ENCODE measurements at places on chromosomes 3 and 15.

DNA sequence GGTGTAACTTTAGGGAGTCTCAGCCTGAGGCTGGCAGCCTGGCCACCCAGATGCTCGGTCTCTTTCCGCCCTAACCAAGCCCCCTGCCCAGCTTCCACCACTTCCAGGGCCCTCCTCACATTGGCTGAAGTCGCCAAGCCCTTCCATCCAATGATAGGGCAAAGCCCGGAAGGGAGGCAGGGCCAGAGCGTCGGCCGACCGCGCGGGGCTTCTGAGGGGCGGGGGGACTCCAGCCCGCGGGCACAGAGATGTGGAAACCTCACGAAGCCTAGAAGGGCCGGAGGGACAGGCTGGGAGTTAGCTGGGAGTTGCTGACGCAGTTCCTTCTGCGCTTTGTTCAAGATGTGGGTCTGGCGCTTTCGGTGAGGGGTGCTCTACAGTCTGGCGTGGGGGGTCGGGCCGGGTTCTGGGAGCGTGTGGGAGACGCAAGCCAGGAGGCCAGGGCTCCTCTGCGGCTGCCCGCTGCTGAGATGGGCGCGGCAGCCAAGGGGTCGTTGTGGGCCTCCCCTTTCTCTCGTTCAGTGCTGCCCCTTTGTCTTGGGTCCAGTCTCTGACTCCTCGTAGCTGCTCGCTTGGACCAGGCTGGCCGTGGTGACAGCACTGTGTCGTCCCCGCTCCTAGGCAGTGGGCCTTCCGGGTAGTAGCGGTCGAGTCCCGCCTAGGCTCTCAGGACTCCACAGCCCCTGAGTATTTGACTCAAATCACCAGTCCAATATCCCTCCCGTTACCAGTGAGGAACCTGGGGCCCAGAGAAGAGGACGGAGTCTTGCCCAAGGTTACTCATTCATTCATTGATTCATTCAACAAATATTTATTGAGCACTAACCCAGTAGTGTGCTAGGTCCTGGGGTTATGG, at the start of gene ZNF660:
Gene ZNF660 (plus strand): TSS at position 319 of the 856 bp plus-strand sequence. CDS start 9,230 bp downstream, outside the sequence.
- peak; percentile 75 for DNase-seq

GRCh38 chr3:146115619-146116018, 45.4 kb downstream of the PLOD2 start:
- DNase-seq = no peak

DNA sequence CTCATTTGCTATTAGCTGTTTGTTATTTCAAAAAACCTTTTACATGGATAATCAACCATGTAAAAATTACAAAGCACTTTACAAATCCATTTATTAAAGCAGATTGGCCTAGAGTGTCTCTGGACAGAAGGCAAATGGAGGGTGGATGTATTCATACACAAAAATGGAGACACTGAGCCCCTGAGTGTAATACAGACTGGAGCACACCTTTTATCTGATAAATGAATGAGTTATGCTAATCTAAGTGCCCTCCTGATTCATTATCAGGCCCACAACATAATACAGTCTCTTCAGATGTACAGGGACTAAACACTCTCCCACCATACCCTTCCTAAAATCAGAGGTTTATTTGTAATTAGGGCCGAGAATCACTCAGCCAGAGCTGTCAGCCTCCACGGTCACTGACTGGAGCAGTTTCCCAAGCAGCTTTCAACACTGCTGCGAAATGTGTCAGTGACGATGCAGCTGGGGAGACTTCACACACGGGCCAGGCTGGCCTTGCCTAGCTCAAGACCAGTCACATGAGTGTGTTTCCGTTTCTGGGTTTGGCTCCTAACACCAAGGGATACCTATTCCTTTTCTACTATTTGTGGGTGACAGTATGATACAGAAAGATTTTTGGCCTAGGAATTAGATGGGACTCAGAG, 271.8 kb downstream of the ZIC1 start:
- no peak for DNase-seq

- DNase-seq = no peak
Measured at GRCh38 chr3:135262441-135262840, 467.4 kb downstream of the EPHB1 start.

GRCh38 chr3:43196721-43197120, 89.6 kb upstream of the SNRK start:
- DNase-seq = no peak

DNA sequence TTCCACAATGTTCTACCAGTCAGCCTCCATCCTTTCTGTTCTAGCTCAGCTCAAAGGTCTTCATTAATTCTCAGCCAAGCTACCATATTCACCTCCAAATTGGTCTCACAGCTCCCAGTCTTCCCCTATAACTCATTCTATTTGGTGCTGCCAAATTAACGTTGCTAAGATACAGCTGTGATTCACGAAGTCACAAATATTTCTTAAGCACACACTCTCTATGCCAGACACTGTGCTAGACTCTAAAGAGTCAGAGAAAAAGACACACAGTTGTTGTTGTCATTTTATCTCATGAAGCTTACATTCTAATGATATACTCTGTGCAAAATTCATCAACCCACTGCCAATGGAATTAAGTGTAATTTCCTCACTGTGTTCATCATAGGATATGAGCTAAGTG, 102.8 kb downstream of the FRMD5 start:
- no peak for DNase-seq

- no peak for DNase-seq
Measured at GRCh38 chr15:89754361-89755154, 3.5 kb upstream of the MESP1 start.

- DNase-seq = no peak
Measured at GRCh38 chr3:43998836-43999727, 242.6 kb upstream of the TOPAZ1 start.

DNA sequence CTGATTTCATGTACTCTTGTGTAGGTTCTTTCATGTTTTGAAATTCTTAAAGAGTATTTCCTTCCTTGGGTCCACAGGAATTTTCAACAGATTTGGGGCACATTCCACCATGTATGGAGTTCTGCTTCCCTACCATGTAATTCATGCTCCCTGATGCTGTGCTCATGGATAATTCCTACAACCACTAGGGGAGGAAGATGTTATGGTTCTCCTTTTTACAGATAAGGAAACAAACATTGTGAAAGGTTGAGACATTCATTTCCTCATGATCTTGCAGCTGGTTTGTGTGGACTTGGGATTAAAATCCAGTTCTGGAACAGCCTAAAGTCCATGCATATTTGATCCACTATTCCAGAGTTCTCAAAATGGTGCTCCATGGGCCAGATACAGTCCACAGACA, 174.9 kb upstream of the FRMD4B start:
- DNase-seq = no peak

- DNase-seq = no peak
Measured at GRCh38 chr3:50251220-50251619, 15.2 kb downstream of the GNAI2 start.

GRCh38 chr3:85586018-85586417, 627.2 kb downstream of the CADM2 start:
- DNase-seq = no peak

DNA sequence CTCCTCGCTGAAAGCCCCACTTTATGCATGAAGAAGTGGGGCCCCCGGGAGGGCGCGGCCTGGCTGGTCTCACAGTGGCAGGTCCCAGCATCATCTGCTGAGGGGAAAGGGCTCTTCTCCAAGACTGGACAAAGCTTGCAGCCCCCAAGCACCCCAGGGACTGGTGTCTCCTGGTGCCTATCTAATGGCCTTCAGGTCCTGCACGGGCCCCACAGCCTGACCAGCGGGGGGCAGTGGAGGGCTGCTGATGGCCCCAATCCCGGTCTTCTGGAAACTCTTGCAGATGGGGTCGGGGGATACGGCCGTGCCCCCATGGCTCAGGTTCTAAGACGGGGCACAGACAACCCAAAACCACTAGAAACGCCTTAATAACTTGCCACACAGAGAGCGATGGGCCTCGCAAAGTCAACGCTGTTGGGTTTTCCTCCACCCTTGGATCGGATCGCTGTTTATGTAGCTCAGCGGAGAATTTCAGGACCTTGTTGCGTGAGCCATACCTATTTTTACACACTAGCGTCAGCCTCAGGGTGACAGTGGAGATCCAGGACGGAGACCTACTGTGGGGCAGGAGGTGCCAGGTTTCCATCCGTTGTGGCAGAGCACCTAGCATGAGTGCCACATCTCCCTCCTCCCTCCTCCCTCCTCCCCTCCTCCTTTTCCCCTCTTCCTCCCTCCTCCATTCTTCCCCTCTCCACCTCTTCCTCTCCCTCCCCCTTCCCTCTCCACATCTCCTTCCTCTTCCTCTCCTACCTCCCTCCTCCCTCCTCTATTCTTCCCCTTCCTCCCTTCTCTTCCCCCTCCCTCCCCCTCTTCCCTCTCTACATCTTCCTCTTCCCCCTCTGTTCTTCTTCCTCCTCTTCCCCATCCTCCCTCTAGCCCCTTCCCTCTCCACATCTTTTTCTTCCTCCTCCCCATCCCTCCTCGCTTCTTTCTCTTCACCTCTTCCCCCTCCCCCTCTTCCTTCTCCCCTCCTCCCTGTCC, 79.3 kb upstream of the ALDH1L1 start:
- DNase-seq = no peak

DNA sequence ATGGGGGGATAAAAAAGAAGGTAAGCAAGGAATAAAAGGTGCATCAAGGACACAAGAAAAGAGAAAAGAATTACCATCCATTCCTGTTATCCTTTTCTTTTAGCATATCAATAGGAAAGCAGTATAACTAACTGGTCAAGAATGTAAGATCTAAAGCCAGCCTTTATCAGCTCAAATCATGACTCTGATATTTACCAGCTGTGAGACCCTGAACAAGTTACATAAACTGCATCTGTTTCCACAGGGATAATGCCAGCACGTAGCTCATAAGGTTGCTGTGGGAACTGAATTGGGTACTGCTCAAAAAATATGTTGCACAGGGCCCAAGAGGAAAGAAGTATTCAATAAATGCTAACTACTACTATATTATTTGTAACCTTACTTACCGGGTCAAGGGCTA, 1092.2 kb upstream of the CFAP20DC start:
- no peak for DNase-seq

DNA sequence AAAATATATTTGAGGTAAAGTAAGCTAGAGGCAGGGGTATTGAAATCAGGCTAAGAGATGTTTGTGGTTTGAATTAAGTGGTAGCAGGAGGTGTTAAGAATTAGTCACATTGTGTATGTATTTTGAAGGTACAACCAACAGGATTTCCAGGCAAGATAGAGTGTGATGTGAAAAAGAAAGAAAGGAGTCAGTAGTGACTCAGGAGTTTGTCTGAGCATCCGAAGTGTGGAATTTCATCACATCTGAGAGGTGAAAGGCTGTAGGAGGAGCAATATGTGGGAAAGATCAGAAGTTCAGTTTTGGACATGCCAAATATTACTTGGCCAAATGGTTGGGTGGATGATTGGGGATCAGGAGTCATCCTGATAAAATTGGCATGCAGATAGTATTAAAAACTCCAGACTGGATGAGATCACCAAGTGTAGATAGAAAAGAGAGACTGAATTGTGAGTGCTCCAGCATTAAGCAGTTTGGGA, 32.1 kb upstream of the EBLN2 start:
- DNase-seq = no peak

GRCh38 chr3:104578558-104578957, 788.2 kb upstream of the ALCAM start:
- DNase-seq = no peak

DNA sequence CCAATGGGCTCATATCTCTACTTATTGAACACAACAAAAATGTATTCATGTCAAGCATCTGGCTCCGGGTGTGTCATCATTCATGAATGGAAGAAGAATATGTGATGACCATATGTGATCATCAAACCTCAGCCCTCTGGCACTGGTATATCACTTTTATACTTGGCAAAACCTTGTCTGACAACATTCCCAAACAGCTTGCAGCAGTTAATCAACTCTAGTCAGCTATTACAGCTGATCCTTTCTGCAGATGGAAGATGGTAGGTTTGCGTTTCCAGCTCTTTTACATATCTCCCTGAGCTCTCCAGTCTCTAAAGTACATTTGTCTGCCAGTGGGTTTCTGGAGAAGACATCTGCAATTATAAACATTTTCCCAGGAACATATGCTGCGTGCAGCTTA, 6.6 kb downstream of the PLSCR5 start:
- DNase-seq = peak; percentile 10

- no peak for DNase-seq
Measured at GRCh38 chr3:127590282-127590592, 296 bp downstream of the TPRA1 start.

GRCh38 chr15:36763685-36764084, 184.3 kb downstream of the CDIN1 start:
- DNase-seq = no peak

DNA sequence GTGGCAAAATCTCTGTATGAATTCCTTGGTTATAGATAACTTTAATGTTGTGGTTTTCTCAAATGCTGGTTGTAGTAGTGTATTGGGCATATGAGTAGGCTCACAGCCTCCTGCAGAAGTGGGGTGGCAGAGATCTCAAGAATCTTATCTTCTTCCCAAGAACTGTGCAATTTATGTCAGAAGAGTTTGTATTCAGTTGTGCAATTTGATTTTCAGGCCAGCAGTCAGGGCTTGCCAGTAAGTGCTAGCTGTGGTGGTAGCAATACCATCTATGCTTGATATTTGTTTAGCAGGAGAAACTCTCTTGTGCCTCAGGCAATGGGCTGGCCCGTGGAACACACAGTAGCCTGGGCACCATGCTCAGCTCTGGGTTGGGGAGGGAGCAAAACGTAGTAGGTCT, 58.4 kb upstream of the GOLIM4 start:
- DNase-seq = no peak

GRCh38 chr3:54185740-54186139, 63.4 kb downstream of the CACNA2D3 start:
- DNase-seq = no peak

GRCh38 chr3:115975353-115975752, 352.0 kb downstream of the GAP43 start:
- DNase-seq = peak; percentile 82

DNA sequence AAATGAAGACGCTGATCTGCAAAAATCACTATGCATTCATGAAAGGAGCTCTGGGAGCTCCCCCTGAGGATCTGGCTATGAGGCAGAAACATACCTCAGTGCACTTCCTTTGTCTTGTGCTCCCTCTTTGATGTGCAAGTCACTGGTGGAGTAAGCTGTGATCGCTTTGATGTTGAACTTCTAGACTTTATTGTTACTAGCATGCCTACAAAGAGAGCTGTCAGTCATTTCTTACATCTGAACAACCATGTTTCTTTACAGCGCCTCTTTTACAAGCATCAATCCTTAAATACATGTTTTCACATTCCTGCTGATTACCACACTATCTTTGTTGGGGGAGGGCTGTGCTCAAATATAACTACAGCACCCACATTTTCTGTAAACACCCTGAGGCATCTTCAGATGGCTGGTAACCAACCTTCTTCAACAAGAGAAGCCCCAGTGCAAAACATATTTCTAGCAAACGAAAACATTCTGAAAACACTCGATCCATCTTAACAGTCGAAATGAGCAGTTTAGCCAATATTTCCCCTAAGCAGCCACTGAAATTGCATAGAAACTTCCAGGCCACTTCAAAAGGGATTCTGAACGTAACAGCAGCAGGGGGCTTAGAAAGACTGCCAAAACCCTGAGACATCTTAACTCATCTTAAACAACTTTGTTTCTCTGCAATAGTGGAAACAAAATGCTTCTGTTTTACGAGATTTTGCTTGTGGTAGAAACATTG, 101.9 kb upstream of the ICE2 start:
- DNase-seq = no peak

GRCh38 chr3:68072062-68072461, 417.6 kb upstream of the SUCLG2 start:
- no peak for DNase-seq

Data from NCI-H446 treated with DMSO at 0.1 percent for 48 hours (cell line).